Caudate nucleus (tissue), 63 donors: ENCODE measurements at places on chromosomes 11 and 22.

GRCh38 chr11:63761931-63762653 is 6.5 kb downstream of the ZFTA start:
- DNase-seq: no peak

DNA sequence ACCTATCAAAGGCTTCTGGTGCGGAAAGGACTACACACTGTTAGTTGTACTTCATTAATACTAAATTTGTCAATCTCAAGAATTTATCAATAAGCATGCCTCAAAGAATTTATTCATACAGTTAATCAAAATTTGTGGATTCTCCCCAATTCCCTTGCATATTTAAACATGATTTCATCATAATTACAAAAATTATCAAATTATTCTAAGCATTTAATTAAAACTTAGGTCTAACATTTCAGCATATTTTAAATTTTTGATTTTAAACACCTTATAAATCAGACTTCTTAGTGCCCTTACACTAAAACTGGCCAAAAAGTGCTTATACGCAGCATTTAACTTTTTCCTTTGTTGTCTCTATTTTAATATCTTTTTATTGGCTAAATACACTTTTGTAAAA is 13.8 kb upstream of the SERPIND1 start:
- DNase-seq: no peak

- DNase-seq: no peak
Measured at GRCh38 chr11:75789521-75789920, 20.9 kb downstream of the DGAT2 start.

GRCh38 chr11:76656050-76656531 is 14.5 kb downstream of the LRRC32 start:
- no peak for DNase-seq

- no peak for DNase-seq
Measured at GRCh38 chr11:92917927-92918326, 51.5 kb upstream of the MTNR1B start.

DNA sequence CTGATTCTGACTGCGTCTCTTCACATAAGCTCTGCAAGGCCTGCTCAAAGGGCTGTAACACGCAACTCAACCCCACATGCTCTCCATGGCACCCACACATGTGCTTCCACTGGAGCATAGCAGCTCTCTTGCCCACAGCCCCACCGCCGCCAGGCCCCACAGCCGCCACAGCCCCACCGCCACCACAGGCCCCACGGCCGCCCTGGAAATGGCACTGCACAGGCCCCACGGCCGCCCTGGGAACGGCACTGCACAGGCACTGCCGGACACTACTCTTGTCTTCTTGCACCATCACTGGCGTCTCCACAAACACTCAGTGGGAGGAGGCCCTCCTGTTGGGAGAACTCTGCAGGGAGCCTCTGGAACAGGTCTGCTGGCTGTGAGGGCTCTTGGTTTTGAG is 8.6 kb downstream of the MOB2 start:
- no peak for DNase-seq

DNA sequence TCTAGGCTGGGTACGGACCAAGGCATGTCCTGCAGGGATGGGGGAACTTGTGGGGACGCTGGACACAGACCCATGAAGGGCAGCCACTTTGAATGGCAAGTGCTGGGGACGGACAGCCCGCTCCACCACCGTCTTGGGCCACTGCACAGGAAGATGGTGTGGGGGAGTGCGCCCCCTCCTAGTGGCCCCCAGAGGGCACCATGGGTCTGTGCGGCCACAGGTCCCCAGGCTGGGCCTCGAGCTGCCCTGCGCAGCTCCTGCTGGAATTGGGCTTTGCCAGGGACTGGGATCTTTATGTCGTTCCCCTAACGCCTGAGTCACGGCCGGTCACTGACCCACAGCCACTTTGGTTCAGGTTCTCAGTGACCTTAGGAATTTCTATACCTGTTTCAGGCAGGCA is 44.4 kb downstream of the NAT10 start:
- no peak for DNase-seq

GRCh38 chr11:62202910-62203309 is 5.6 kb upstream of the SCGB2A1 start:
- no peak for DNase-seq

DNA sequence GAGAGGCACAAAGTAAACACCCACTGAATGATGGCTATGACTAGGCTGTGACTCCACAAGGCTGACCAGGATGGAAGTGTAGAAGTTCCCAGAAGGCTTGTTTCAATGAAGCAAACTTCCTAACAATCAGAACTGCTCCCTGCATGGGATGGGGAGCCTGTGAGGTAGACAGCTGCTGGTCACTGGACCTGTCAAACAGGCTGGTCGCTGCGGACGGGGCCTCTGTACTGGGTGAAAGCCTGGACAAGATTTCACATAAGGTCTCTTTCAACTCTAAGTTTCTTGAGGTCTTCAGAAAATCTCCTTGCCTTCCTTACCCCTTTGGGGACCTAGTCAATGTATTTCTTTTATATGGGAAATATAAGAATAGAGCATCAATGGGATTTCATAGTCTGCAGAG is 438.2 kb downstream of the BUD13 start:
- no peak for DNase-seq

- DNase-seq: no peak
Measured at GRCh38 chr11:12784445-12784844, 110.2 kb downstream of the TEAD1 start.

DNA sequence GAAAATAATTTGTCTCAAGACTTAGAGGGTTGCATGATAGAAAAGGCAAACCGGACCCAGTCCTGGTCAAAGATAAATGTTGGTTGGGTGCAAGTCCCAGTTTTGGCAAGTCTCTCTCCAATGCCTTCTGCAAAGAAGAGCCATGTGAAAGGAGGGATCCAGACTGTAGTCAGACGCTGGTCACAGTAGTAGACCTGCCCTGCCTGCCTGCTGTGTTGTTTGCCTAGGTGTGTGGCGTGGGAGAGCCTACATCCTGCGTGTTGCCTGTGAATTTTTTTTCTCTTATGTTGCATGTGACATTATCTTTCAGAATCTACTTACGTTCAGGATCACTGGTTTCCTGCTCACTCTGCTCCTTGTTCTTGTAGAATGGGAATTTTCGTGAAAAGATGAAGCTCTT is 197.6 kb upstream of the CCDC90B start:
- DNase-seq: no peak

DNA sequence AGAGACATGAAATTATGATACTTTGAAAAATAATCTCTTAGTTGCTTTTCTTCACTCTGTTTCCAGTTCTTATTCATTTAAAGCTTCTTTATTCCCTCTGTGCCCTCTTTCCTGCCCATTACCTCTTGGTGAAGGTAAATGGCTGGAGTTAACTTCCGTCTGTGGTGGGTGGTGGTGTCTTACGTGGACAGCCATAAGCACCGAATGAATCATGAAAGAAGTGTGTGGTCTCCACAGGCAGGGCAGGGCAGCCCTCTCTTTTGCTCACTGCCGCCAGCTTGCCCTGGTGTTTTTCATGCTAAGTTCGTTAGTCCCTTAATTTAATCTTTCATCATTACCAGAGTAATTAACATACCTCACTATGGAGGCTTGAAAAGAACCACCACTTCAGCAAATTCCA is 98.7 kb upstream of the SORL1-AS1 start:
- DNase-seq: no peak

DNA sequence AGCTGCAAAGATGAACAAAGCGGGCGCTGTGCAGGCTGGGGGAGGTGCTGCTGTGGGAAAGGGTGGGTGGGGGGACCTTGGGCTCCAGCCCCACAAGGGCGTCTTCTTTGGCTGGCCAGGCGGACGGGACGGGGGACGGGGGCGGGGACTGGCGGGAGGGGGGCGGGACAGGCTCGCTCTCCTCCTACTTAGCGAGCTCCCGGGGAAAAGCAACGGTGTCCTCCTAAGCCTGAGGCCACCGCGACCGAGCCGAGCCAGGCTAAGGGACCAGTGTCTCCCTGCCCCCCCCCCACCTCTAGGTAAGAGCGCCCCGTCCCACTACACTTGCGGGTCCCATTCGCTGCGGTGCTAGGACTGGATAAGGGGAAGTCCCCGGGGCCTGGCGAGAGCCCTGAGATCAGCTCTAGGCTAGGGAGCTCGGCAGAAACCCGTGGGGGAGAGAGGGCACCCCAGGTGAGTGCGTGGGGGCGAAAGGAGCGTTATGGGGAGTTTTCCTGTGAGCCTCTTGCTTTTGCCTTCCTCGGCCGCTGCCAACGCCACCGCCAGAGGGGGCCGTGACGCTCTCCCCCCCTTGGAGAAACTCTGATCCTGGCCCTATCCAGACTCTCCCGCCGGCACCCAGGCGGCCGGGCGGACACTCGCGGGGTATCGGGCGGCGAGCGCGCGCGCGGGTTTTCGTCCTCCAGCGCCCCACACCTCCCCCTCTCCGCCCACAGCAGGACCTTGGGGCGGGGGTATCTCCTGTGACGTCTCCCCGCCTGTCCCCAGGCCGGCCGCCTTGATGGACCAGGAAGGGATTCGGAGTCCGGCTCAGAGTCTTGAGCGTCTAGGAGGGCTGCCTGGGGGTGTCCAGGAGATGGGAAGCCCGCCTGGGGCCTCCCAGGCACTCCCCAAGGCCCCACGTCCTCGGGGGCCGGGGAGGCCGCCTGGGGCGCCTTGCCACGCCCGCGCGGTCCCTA is at the start of gene PHLDB1:
PHLDB1 (plus strand) TSS at position 215 of the 959 bp plus-strand sequence. CDS start 6,222 bp downstream, outside the sequence.
- peak; percentile 86 for DNase-seq
